Smooth muscle cell of bladder (primary cell): ENCODE measurements at places on chromosomes 7 and 10. TPM values are rescaled to one million over a fixed set of nuclear protein-coding genes. Genes with fewer than 3 reads are reported as not detected.

SLIT1 gene
- total RNA-seq: under 0.01 TPM in 1 of 2 replicates, not detected in the other

SFRP5 gene
- not detected in 2 replicates for total RNA-seq

SPDYE5 gene
- not detected in 2 replicates for total RNA-seq

DYNC1I1 gene
- 0.28 and 0.83 TPM in 2 replicates for total RNA-seq

LHFPL3 gene
- total RNA-seq: not detected in 2 replicates

SLC25A28 gene
- total RNA-seq: 23.2 and 28.6 TPM in 2 replicates

SPDYE1 gene
- not detected in 2 replicates for total RNA-seq

SNCG gene
- total RNA-seq: 16.5 and 23.8 TPM in 2 replicates

SCART1 gene
- 1.3 and 1.9 TPM in 2 replicates for total RNA-seq

FOXI2 gene
- total RNA-seq: not detected in 2 replicates

SPDYE18 gene
- total RNA-seq: 0.09 and 0.14 TPM in 2 replicates

UCN3 gene
- not detected in 2 replicates for total RNA-seq

PLPP4 gene
- 0.46 and 2.1 TPM in 2 replicates for total RNA-seq

ANKRD26 gene
- total RNA-seq: 8.5 and 8.7 TPM in 2 replicates

TAS2R3 gene
- total RNA-seq: 0.85 and 1.8 TPM in 2 replicates

CALML5 gene
- not detected in 2 replicates for total RNA-seq

FGL2 gene
- 58.2 and 114 TPM in 2 replicates for total RNA-seq

TDRD1 gene
- under 0.01 and 0.83 TPM in 2 replicates for total RNA-seq

CLCN1 gene
- total RNA-seq: 0.09 and 0.14 TPM in 2 replicates

PAPOLB gene
- total RNA-seq: 0.09 and 0.14 TPM in 2 replicates

CYP26C1 gene
- under 0.01 TPM in 2 replicates for total RNA-seq
